ENCODE measurements at places on chromosomes 11 and 22.

GRCh38 chr11:61041755-61042518 is 60.4 kb upstream of the CD5 start:
- peak; percentile 54 for DNase-seq

DNA sequence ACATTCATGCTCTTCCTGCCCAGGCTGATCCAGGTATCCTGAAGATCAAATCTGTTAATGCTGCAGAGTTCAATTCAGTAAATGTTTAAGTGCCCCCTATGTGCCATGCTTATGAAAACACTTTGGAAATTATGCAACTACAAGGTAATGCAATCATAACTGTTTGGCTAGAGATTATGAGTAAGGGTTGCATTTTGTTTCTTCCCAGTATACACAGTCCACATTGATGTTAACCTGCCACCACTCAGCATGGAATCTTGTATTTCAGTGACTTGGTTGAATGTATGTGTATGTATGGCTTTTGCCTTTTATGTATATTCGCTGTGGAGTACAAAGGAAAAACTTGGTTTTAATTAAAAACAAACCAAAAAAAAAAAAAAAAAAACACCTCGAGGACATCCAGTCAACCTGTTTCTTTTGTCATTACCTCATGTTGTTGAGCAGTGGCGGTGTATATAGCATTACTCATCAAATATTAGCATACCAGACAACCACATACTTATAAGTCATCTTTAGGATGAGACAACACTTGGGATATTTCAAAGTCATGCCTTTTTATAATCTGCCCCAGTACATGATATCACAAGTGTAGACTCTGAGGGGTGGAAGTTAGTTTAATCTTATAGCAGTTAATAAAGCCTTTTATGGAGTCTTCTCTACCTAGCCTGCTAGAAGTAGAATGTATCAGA is 86.1 kb upstream of the HORMAD2 start:
- no peak for DNase-seq

GRCh38 chr11:15216678-15217077 is 102.0 kb downstream of the INSC start:
- no peak for DNase-seq

- DNase-seq: no peak
Measured at GRCh38 chr11:72478669-72479068, 44.3 kb upstream of the CLPB start.

DNA sequence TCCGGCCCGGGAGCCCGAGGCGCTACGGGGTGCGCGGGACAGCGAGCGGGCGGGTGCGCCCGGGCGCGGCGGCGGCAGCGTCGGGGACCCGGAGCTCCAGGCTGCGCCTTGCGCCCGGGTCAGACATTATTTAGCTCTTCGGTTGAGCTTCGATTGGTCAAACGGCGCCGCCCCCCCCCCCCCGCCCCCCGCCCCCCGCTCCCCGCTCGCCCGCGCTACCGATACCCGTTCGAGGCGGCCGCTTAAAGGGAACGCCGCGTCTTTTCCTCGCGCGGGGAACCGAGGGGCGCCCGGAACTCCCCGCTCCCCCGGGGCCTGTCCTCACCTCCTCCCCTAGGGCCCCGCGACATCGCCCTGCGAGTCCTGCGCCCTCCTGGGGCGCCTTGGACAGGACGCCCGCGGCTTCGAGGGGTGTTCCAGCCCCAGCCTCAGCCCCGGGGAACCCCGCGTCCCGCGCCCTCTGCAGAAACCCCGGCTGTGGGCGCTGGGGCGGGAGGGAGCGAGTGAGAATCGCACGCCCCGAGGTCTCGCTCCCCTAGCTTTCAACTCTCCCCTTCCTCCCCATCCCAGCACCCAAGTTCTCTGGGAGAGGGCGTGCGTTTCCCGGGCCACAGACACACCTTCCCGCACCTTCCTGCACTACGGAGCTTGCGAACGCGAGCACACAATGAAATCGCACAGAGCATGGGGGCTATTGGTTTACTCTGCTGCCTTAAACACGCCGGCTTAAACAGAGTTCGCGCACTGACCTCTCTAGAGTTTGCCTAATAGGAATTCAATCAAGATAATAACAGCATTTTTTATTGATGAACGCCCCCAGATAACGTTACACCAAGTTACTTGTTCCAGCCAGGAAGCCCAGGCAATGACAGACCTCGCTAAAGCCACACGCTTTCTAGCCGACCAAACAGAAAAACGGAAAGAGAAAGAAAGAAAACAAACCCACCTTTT is at the start of gene BDNF:
Gene BDNF, minus strand, starts transcription at position 105 of the 951 bp plus-strand sequence. CDS start 41,891 bp downstream, outside the sequence.
- no peak for DNase-seq

- no peak for DNase-seq
Measured at GRCh38 chr11:114447892-114448291, 8.6 kb downstream of the REXO2 start.

- no peak for DNase-seq
Measured at GRCh38 chr11:32440916-32441315, 5.6 kb upstream of the WT1 start.

- DNase-seq: no peak
Measured at GRCh38 chr11:61793083-61793828, 545 bp downstream of the FEN1 start.

DNA sequence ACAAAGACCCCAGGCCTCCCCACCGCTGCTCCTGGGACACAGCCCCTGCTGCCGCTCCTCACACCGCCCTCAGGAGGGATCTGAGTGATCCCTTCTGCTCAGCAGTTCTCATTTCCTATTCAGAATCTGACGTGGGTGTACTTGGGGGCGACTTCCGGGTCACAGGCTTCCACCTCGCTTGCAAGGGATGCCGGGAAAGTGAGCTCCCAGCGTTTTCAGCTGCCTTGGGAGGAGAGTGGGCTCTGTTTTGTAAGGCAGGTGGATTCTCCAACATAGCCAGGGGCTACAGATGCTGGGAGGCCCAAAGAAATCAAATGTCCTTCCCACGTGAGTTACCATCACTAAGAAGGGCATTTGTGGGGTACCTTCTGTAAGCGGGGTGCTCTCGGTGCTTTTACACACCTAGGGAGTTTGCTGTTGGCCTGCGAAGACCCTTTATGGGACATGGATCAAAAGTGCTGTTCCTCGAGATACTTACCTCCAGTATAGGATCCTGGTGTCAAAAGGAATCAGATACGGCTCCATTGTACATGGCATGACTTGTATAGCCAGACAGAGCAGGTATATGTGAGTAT is 9.7 kb upstream of the LRRC10B start:
- DNase-seq: no peak

- no peak for DNase-seq
Measured at GRCh38 chr11:71491940-71492339, 35.1 kb upstream of the KRTAP5-7 start.

DNA sequence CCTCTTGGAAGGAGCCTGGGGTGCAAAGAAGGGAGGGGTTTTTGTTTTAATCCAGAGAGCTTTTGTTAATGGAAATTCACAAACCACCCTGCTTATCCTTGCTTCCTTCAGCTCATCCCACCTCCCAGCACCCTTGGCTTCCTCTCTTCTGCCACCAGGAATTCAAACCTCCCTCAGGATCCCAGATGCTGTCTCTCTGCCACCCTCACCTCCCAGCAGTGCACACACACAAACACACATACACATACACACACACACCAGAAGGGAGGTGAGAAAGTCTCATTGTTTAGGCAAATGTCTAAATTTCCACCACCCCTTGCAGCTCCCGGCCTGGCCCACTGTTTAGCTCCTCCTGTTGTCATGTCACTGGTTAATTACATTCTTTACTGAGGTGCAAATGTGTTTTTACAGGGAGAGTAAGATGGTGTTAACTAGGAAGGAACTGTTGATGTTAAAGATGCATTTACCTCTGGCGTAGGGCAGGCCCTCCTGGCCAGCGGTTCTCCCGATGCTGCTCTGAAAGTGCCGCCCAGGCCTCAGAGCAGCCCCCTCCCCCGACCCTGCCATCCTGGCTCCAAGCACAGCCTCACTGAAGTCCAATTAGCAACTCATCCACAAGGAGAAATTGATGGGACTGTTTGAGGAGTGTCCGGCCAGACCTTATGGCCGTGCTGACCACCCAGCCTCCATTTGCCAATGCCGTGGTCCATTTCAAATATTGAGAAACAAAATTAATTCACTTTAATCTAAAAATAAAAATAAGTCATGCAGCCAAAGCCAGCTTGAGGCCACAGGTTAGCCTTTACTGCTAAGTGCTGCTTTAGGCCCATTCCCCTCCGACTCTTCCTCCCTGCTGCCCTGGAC is 165.4 kb downstream of the FEZ1 start:
- DNase-seq: no peak

GRCh38 chr11:46345881-46346484 is 1.3 kb upstream of the DGKZ start:
- DNase-seq: no peak

DNA sequence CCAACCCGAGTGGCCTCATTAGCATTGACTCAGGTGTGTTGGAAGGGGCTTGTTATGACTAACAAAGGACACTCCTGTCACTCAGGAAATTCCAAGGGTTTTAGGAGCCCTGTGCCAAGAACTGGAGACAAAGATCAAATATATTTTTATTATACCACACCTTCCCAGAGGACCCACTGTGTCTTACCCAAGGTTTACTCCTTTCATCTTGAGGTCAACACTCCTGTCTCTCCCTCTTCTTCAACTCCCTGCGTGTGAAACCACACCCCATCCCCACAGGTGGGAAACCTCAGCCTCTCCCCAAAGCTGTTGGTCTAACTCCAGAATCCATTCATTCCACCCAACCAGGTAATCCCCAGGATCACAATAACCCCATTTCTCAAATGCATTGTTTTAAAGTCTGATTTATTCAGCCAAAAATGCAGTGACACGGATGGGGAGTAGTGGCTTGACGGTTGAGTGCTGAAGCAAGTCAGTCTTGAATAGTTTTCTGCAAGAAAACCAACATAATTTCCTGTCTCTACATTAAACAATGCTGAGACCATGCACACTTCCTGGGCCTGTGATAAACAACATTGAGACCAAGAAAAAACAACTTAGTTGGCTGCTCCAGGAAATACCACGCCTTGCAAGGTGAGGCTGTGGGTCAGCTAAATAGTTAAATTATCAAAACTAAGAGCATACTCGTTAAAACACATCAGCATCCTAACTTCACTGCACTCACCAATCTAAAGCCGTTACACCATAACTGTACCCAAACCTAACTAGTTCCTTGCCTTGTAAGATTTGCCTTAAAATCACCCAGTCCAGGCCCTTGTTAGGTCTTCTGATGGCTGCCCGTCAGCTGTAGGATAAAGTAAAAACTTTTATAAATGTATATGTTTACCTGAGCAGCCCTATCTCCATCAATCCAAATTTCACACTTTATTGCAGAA is 38.5 kb upstream of the SPON1 start:
- DNase-seq: no peak

DNA sequence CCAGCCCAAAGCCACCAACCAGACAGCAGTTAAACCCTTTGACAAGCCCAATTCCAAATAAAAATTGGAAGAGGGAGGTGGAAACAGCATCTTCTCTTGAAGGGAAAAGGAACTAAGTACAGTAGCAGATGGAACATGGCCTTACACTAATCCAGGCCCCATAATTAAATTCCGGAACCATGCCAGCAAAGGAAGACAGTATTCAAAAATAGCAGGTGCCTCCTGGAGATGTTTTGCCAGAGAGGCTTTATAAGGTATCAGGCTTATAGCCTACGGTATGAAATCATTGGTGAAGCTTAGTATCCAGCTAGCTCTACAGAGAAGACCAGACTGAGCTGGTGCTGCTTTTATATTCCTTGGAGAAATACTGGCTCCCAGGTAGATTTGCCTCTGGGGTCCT is 344.1 kb upstream of the API5 start:
- no peak for DNase-seq

- no peak for DNase-seq
Measured at GRCh38 chr11:33869481-33870422, 22.1 kb downstream of the LMO2 start.

GRCh38 chr11:70768346-70769095 is 370.2 kb downstream of the CTTN start:
- no peak for DNase-seq

- DNase-seq: no peak
Measured at GRCh38 chr22:35866651-35867050, 149.0 kb downstream of the APOL5 start.

DNA sequence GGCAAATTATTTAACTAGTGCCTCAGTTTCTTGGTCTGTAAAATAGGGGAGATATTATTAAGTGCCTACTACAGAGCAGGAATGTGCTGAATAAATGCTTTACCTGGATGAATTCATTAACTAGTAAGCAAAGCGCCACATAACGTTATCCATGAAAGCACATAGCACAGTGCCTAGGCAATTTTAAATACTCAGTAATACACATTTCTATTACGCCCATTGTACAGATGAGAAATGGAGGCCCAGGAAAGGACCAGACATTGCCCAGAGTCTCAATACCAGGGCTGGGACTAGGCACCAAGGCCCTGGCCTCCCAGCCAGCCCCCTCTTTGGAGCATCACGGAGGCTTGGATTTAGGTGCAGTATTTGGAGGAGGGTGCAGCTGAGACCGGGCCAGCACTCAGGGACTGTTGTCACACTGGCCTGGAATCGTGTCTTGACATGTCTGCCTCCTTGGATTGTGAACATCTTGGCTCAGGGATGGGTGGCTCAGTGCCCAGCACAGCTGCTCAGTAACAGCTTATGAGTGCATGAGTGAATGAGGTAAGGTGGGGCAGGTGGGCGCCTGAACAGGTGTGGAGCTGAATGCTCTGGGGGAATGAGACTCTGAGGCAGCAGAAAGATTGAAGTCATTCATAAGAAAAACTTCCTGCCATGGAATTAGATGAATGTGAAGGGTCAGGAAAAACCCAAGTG is 42.1 kb upstream of the TPBGL start:
- no peak for DNase-seq

GRCh38 chr11:2688381-2689231 is 11.2 kb downstream of the KCNQ1OT1 start:
- no peak for DNase-seq

DNA sequence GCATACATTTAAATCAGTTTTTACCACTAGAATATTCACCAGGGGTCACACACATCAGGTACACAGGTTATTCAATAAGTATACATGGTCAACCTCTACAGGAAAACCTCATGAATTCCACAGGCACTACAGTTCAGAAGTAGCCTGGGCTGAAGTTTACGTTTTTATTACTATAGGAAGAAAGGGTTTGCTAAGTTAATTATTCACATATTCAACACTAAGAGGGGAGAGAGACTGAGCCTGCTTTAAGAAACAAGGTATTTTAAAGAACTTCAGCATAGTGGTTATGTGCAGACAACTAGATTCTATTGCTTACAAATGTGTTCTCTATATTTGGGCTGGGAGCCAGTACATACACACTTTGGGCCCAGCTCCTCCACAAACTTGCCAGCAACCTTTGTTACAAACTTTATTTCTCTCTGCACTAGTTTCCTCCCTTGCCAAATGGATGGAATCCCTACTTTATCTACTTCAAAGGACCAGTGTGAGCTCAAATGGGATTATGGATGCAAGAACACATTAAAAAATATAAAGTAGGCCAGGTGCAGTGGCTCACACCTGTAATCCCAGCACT is 31.9 kb downstream of the IL18BP start:
- DNase-seq: no peak

- peak; percentile 33 for DNase-seq
Measured at GRCh38 chr11:66388780-66389386, 17.3 kb upstream of the SLC29A2 start.

- no peak for DNase-seq
Measured at GRCh38 chr11:46380340-46381047, 975 bp upstream of the MDK start.

DNA sequence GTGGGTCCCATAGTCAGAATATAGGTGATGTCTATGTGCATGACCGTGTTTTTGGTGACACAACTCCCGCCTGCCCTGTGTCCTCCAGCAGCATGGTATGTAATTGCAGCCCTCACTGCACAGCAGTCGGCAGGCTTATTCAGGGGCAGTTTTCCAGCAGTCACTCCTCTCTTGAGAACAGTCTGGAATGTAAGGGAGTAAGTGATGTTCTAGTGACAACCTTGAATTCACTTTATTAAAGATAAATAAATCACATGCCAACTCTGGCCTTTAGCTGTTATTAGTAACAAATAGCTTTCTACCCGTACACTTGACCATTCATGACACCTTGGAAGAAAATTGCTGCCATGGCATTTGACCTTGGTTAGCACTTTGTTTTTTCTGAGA is 27.9 kb downstream of the ZNRF3 start:
- DNase-seq: no peak
